ENCODE measurements at places on chromosomes 2 and 18.

DNA sequence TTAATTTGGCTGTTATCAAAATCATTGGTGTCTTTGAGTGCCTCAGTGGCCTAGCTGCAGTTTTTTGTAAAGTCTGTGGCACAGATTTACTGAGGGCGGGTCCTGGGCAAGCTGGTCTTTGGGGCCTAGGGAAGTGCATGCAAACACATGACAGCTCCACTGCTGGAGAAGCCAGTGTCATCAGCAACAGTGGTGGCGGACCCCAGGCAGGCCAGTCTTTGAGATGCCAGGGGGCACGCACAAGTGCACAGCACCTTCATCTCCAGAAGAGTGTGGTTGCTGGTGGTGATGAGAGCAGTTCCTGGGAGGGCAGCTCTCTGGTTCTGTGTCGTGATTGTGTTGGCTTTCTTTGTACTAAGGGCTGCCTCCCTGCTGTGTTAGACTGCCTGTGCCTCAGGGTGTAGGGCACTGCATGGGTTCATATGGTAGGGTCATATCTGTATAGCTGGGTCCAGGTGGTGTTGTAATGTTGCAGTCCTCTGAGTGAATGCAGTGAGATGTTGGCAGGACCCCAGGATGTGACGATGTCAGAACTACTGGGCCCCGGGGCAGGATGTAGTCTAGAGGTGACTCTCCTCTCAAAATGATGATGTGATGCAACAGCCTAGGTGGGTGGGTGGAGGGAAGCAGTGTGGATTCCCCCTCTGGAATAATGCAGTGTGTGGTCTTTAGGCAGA lies 646.7 kb upstream of the CDH2 start:
- DNase-seq: no peak

DNA sequence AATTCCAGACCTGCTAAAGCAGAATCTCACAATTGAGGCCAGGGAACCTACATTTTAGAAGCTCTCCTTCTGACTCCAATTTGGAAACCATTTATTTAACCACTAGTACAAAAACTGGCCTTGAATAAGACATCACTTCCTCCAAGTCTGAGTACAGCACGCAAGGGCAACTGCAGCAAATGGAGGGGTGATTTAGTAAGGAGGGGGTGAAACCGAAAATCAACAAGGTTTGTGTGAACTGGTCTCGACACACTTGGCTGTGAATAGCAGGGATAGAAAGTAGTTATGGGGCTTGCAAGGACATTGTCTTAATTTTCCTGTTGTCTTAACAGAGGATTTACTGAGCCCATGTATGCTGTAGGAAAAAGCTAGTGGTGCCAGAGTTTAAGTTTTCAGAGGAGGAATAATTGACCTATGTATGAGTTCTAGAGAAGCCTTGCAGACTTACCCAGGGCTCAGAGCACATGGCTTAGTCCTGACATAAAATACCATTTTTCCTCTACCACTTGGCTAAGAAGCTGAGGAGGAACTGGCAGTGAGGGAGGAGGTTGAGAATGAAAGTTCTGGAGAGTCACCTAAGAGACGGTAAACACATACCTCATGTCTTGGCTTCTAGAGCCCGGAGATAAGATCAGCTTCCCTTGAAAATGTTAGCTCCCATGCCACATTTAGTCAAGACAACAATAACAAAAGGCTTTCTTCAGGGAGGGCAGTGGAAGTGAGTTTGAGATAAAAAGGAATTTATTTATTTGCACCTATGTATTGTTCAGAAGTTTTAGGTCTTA lies 114.8 kb downstream of the SMAD2 start:
- DNase-seq: no peak

- no peak for DNase-seq
Measured at GRCh38 chr2:62296034-62296831, 100.3 kb downstream of the B3GNT2 start.

DNA sequence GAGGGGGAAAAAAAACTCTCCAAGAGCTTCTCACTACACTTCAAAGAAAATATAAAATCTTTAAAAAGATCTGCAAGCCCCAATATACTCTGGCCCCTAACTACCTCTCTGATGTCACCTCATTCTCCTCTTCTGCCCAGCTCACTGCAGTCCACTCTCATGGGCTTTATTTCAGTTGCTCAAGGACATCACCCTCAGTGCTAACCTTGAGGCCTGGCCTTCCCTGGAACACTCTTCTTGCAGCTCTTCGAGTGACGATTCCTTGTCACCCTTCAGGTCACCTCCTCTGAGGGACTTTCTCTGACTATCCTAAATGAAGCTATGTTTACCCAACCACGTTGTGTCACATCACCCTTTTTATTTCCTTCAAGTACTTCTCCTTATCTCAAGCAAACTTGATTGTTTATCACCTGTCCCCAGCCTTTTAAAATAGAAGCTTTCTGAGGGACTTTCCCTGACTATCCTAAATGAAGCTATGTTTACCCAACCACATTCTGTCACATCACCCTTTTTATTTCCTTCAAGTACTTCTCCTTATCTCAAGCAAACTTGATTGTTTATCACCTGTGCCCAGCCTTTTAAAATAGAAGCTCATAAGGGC lies 10.4 kb downstream of the RTTN start:
- DNase-seq: no peak

DNA sequence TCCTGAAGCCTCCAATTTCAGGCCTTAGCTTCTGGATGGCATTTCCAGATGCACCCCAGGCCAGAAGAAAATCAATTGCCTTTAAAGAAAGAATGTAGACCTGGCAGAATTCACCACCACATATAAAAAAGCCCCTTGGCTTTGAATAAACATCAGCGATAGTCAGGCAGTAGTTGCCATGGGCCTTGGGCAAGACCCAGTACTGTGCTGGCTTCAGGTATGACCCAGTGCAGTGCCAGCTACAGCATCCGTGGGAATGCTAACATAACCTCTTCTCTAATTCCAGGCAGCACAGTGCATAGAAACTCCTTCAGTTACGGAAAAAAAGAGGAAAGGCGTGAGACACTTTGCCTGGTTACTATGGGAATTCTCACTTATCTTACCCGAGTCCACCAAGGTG lies 539.6 kb upstream of the LRRTM4 start:
- DNase-seq: no peak

GRCh38 chr18:73768043-73768442 lies 379.6 kb downstream of the FBXO15 start:
- DNase-seq: no peak

DNA sequence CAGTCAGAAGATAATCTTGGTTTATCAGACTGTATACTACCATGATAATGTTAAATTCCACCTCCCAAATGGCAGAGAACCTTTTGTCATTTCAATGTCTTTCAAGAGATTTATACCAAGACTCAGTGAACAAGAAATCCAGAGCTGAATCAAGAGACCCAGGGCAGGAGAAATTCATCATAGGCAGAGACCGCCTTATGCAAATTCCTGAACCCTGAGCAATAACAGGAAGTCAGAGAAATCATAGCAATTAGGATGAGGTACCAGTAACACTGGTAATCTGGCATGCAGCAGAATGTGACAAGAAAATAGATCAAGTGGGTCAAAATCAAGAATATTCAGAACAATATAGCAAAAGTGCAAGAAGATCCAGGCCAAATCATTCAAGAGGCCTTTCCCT lies 412.4 kb upstream of the LRATD1 start:
- DNase-seq: no peak

- no peak for DNase-seq
Measured at GRCh38 chr18:63376538-63376937, 9.5 kb upstream of the KDSR start.

DNA sequence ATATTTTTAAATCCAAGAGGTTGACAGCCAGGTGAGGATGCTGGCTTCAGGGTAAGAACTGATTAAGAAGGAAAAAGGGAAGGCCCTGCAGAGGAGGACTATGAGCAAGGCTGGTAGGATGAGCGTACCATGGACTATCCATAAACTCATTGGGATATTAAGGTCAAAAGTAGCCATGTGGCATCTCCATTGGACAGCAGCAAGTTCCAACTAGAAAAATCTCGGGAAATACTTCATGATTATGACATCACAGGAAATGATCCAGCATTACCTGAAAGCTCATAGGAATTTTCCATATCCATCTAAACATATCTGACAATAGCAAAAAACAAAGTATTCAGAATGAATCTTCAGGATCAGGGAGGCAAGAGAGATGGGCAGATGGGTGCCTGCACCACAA lies 34.2 kb downstream of the TGFA start:
- DNase-seq: no peak

DNA sequence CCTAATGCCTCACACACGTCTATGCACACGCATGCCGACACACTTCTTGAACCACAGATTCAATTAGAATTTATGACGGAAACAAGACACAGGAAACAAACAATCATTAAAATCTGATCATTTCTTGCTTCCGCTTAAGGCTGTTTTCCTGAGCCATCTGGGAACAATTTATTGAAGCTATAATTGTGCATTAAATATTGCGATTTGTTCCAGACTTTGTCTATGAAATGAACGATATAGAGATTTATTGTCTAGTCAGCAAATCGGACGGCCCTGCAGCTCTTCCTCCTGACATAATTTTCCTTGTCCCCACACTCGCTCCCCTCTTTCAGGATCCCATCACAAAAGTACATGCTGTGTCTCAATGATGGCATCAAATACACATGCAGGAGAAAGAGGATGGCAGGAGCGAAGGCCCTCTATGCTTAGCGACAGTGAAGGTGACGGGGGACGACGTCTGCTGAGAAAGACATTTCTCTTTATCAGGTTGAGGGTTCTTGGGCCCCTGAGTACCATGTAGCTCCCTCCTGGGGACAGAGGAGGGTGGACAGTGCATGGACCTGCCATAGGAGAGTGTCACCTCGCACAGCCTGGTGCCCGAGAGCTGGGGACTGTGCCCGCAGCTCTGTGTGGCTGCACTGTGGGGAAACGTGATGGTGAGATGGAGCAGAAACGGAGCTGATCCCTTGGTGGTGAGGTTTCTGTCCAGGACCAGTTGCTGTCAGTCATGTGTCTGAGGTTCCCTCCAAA lies 157.3 kb downstream of the ACKR3 start:
- no peak for DNase-seq

DNA sequence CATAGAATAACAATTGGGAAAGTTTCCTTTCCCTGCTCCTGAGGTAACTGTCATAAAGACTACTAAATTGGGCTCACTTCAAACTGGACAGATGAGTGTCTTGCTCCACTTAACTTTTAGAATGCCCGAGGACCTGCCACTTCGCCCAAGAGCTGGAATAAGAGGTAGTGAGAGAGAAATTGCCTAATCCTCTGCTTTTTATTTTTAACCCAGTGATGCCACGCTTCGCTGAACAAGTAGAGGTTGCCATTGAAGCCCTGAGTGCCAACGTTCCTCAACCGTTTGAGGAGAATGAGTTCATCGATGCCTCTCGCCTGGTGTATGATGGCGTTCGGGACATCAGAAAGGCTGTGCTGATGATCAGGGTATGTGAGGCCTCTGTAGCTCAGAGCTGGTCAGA lies 269.4 kb upstream of the LRRTM1 start:
- DNase-seq: no peak

GRCh38 chr18:45415614-45416013 lies 199.7 kb upstream of the SLC14A2 start:
- DNase-seq: no peak

DNA sequence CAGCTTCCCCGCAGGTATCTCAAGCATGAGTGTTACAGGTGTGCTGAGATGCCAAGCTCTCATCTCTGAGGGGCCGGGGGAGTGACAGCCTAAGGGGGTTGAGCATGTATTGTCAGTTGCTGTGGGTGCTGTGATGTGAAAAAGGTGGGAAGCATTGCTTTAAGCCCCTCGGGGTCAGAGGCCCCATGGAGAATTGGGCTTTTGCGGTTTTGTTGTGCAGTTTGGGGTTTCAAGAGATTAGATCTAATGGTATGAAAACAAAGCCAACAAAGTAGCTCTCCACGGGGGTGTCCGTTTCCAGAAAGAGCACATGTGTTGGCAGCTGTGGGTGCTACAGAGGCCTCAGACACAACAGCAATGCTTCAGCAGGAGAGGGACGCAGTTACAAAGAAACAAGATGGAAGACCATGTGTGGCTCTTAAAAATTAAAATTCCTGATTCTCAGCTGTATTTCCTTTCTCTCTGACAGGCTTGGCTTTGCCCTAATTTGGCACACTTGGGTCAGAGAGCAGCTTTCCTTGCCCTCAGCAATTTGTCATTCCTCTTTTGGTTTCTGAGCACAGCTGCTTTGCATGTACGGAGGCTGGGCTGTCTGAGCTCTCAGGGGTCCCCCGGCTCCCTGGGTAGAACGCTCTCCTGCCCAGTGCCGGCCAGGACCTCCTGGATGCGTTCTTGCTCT lies 69.9 kb downstream of the TMEM247 start:
- DNase-seq: no peak

DNA sequence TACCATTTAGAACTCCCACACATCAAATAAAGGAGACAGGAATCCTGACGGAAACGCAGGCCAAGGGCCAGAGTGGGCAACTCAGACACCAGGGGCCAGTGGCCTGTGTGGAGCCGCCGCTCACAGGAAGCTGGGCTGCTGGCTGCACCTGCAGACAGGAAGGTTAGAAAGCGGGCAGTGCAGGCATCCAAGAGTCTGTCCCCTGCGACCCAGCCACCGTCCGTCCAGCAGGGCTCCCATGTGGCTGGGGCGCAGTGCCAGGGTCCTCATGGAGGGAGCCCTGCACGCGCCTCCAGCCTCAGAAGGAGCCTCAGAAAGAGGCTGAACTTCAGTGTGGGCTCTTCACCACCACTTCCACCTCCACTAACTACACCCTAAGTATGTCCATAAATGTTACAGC lies 2.5 kb upstream of the ANO7 start:
- no peak for DNase-seq

- DNase-seq: no peak
Measured at GRCh38 chr18:62637403-62637802, 77.9 kb upstream of the PHLPP1 start.

DNA sequence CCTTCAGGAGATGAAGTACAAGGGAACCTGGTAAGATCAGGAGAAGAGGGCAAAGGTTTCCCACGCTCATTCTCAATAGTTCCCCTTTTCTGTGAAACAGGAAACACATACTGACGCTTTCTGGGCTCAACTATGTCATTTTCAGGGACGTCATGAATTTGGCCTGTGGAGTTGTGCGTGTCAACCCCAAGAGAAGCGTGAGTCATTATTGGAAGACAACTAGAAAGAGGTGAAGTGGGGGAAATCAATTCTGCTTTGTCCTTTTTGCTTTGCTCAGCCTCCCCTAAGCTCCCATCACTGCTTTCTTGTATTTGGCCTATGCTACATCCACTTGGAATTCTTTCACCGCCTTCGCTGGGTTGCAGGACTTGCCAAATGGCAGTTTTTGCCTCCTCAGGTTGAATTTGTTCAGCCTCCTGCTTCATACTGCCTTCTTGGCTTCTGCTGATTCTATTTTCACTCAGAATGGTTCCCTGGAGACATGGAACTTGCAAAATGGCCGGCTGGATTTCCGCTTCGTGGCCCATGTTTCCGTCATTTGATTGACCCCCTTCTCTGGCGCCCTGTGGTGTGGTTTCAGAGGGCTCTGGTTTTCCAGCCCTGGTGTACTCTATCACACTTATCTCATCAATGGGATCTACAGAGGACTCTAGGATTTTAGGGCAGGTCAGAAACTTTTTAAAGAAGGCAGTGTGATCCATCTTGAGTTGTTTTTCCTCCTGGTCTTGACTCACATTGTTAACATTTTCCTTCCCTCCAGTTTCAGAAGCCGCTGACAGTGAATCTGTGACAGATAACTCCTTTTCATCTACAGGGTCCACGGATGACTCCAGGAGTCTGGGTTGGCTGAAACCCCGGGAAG lies 93.3 kb downstream of the ALPK2 start:
- no peak for DNase-seq

- no peak for DNase-seq
Measured at GRCh38 chr18:48162956-48163737, 232.7 kb upstream of the SMAD2 start.

GRCh38 chr18:48417985-48418384 lies 8.8 kb upstream of the ZBTB7C start:
- DNase-seq: no peak

GRCh38 chr2:12441750-12442475 lies 274.8 kb upstream of the TRIB2 start:
- no peak for DNase-seq

Data from stimulated activated CD8-positive, alpha-beta memory T cell treated with anti-CD3 and anti-CD28 coated beads, Interleukin-12 subunit alpha, Interleukin-12 subunit beta, amount 100 ng/mL, for 4 hours (primary cell).